8988T (cell line): ENCODE measurements at places on chromosomes 2 and 18.

DNA sequence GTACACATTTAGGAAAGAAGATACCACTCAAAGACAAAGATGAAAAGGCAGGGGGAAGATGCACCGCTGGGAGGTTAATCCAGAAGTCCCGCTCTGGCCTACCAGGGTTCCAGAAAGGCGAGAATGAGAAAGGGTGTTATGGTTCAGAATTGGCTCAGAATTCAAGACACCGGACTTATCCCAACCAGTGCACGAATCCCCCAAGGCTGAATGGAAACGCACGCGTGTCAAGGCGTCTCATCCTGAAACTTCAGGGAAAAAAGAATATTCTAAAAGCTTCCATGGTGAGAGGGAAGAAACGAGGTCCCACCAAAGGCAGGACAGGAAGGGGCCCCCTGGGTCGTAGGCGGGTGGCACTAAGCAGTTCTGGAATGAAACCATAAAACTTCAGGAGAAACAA, 71.9 kb downstream of the SLC66A2 start:
- no peak for DNase-seq

GRCh38 chr2:39469807-39470206, 32.7 kb upstream of the MAP4K3 start:
- DNase-seq = no peak

GRCh38 chr2:39741871-39742270, 37.2 kb downstream of the THUMPD2 start:
- DNase-seq = no peak

GRCh38 chr2:21804151-21804550, 680.4 kb downstream of the TDRD15 start:
- no peak for DNase-seq

DNA sequence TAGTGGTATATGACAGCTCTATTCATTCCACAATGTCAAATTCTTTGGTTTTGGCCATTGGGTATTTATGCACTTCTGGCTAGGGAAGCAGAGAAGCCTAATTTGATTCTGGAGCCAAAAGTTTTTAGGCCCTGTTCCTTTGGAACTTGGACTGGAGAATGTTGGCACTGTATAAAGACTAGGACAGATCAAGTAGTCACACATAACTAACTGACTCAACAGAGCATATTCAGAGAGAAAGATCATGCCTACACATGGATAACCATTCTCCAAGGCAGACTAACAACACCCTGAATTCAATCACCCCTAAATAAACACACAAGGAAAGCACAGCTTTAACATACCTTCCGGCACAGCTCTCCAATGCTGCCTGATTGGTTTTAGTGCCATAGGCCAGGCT, 62.9 kb downstream of the ARHGAP15 start:
- DNase-seq = no peak

DNA sequence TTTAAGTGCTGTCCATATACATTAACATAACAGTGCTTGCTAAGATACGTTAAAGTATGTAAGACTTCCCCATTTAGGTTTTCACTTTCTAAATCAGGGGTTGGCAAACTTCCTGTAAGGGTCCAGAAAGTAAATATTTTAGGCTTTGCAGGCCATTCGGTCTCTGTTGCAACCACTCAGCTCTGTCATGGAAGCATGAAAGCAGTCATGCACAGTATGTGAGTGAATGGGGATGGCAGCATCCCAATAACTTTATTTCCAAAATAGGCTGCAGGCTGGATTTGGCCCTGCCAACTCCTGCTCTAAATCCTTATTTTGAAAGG, 128.7 kb downstream of the PLA2R1 start:
- DNase-seq = no peak

DNA sequence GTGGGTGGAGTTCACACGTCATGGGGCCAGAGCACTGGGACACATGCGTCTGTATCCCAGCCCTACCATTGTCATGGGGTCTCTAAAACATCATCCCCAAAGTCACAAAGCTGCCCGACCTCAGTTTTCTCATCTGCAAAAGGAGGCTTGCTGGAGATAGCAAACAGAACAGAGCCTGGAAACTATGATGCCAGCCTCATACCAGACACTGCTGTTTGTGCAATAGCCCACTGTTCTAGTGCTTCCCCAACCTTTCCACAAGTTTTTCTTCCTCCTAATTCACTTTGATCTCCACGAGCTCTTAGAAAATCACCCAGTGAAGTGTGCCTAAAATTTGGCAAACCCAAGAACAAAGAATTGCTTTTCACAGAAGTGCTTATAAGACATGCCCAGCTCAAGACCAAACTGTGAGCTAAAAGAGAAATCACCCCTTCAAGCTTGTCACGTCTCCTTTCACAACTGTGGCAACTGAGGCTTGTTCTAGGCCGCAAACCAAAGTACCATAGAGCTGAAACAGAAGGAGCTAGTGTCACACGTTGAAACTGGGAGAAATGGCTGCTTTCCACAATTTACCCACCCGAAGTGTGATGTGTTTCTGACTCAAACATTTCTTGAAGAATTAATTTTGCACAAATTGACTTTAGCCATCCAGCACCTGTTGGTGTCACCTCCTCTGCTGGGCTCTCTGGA, 162.7 kb upstream of the ID2 start:
- no peak for DNase-seq

DNA sequence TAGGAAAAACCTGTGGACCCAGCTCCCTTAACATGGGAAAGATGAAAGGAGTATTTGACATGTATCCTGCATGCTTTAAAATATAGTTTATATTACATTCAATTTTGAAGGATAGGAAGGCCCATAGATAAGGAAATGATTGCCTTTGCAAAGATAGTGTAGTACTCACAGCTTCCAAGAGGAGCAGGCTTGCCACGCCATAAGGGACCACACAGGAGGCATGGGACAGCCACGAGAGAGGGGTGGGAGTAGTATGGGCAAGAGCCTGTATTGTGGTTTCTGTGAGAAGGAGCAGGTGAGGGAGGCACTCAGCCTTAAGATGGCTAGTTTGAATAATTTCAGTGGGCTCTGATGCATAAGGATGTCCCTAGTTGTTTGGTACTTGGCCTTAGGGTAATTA, 740.3 kb downstream of the SATB2 start:
- no peak for DNase-seq

GRCh38 chr18:6859676-6860422, 130.3 kb downstream of the ARHGAP28 start:
- no peak for DNase-seq
